Esophagus muscularis mucosa (tissue), 4 donors: ENCODE measurements at places on chromosomes 1 and 21. TPM values are rescaled to one million over a fixed set of nuclear protein-coding genes. Genes with fewer than 3 reads are reported as not detected.

GRCh38 chr1:155134880-155135414 lies 705 bp upstream of the SLC50A1 start:
- no peaks in the 10 kb centered on the region for H3K27me3 ChIP-seq
- peaks cover 75% of the 10 kb centered on the region for H3K4me1 ChIP-seq
- peak; percentile 96 for DNase-seq
- H3K4me3 ChIP-seq: peak overlapping the region; percentile 75
- peak overlapping the region; percentile 99 for H3K27ac ChIP-seq
- H3K36me3 ChIP-seq: peaks cover 16% of the 10 kb centered on the region

DNA sequence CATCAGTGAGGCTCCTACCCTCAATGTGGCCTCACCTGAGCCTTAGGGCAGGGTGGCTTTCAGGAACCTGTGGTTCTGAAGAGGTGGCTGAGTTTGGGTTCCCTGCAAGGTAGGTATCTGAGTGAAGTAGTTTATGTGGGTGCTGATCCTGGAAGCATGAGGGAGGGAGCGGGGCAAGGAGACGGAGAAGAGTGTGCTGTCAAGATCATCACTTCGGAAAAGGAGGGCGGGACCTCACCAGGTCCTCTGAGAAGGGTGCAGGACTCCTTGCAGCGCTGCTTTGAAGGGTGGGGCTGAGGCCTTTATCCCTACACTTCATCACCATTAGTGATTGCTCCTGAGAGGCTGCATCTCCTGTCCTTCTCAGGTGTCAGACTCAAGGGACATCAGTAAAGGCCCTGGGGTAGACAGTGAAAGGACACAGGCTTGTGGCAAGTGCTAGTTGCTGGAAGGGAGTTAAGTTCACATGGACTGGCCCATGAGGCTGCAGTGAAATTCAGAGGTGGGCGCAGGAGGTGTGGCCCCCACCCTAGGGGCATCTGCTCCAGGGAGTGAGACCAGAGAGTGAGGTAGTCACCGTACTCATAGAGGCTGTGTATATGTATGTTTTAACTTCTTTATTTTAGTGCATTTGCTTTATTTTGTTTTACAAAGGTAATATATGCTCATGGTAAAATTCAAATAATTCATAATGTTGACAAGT lies 57.3 kb upstream of the GALNT2 start:
- no peak overlapping the region for H3K27ac ChIP-seq
- DNase-seq: no peak
- H3K27me3 ChIP-seq: no peaks in the 10 kb centered on the region
- no peak overlapping the region for H3K4me3 ChIP-seq
- H3K4me1 ChIP-seq: no peaks in the 10 kb centered on the region

- H3K36me3 ChIP-seq: no peaks in the 10 kb centered on the region
- H3K4me3 ChIP-seq: no peak overlapping the region
- DNase-seq: no peak
- no peaks in the 10 kb centered on the region for H3K27me3 ChIP-seq
- H3K4me1 ChIP-seq: no peaks in the 10 kb centered on the region
Measured at GRCh38 chr1:202376247-202376646, 27.7 kb downstream of the PPP1R12B start.

DNA sequence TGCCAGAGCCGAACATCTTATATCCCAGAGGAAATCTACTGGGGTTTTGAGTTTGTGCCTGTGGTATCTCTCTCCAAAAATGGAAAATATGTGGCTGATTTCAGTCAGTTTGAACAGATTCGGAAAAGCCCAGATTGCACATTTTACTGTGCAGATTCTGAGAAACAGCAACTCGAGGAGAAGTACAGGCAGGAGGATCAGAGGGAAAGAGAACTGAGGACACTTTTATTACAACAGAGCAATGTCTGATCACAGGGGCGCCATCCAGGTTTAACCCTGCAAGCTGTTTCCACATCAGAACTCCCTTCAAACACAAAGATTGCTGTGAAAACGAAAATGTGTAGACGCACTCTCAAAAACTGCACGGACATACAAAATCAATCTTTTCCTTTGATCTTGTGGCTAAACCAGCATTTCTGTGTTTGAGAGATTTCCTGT lies 43.4 kb downstream of the KCNJ15 start:
- no peaks in the 10 kb centered on the region for H3K27me3 ChIP-seq
- H3K4me1 ChIP-seq: peaks cover 21% of the 10 kb centered on the region
- H3K4me3 ChIP-seq: no peak overlapping the region
- H3K36me3 ChIP-seq: no peaks in the 10 kb centered on the region
- no peak for DNase-seq
- H3K27ac ChIP-seq: no peak overlapping the region

DNA sequence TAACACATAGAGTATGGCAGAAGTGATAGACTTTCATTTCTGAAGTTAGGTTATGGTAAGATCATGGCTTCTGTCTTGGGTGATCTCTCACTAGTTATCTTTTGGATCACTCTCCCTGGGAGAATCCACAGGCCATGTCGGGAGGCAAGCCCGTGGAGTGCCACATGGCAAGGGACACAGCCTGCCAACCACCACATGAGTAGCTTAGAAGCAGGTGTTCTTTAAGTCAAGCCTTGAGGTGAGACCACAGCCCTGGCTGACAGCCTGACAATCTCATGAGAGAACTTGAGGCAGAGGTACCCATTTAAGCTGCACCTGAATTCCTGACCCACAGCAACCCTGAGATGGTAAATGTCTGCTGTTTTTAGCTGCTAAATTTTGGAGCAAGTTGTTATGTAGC lies 130.4 kb downstream of the KCNN3 start:
- no peak for DNase-seq
- no peak overlapping the region for H3K4me3 ChIP-seq
- no peaks in the 10 kb centered on the region for H3K36me3 ChIP-seq
- H3K27me3 ChIP-seq: no peaks in the 10 kb centered on the region
- no peak overlapping the region for H3K27ac ChIP-seq
- H3K4me1 ChIP-seq: peaks cover 23% of the 10 kb centered on the region

DNA sequence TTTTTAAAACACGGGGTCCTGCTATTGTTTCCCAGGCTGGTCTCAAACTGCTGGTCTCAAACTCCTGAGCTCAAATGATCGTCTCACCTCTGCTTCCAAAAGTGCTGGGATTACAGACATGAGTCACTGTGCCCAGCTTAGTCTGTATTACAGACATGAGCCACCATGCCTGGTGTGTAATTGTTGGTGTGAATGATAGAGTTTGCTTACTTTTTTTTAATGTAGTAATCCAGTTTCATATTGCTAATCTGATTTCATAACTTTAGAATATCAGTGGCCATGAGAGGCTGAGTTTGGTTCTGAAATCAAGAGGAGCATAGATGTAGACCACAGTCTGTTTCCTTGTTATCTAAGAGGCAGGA lies 3.4 kb downstream of the EPB41 start:
- no peak overlapping the region for H3K27ac ChIP-seq
- peaks cover 13% of the 10 kb centered on the region for H3K4me1 ChIP-seq
- H3K36me3 ChIP-seq: no peaks in the 10 kb centered on the region
- H3K27me3 ChIP-seq: no peaks in the 10 kb centered on the region
- DNase-seq: no peak

GRCh38 chr1:173717238-173717637 lies 2.5 kb downstream of the KLHL20 start:
- no peak overlapping the region for H3K27ac ChIP-seq
- no peaks in the 10 kb centered on the region for H3K27me3 ChIP-seq
- peaks cover 14% of the 10 kb centered on the region for H3K4me1 ChIP-seq
- no peak overlapping the region for H3K4me3 ChIP-seq
- H3K36me3 ChIP-seq: peaks cover 10% of the 10 kb centered on the region

GRCh38 chr1:151680391-151680790 lies 36.2 kb downstream of the CELF3 start:
- peaks cover 13% of the 10 kb centered on the region for H3K4me1 ChIP-seq
- H3K27me3 ChIP-seq: no peaks in the 10 kb centered on the region
- no peak overlapping the region for H3K4me3 ChIP-seq
- DNase-seq: no peak
- H3K36me3 ChIP-seq: peaks cover 43% of the 10 kb centered on the region

DNA sequence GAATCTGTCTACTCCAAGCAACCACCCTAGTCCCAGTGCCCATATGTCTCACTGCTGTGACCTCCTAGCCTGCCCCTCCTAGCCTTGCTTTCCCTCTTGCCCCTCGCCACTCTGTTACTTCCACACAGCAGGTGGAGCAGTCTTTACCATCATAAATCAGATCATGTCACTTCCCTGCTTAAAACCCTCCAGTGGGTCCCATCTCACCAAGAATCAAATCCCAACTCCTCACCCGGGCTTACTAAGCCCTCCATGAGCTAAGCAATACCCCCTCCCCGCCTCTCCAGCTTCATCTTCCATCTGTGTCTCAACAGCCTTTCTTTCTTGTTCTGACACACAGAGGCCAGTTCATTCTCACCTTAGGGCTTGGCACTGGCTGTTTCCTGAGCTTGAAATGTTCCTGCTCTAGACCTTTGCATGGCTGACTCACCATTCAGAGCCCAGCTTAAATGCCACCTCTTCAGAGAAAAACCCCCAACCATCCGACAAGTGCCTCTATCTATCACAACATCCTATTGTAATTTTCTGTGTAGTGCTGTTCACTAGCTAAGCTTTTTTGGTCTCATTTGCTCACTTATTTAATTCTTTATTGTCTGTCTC lies 22.3 kb downstream of the KNCN start:
- no peak overlapping the region for H3K27ac ChIP-seq
- DNase-seq: no peak
- H3K36me3 ChIP-seq: no peaks in the 10 kb centered on the region
- peaks cover 14% of the 10 kb centered on the region for H3K4me1 ChIP-seq

- DNase-seq: no peak
- H3K27me3 ChIP-seq: no peaks in the 10 kb centered on the region
- H3K4me1 ChIP-seq: peaks cover 30% of the 10 kb centered on the region
Measured at GRCh38 chr1:2136386-2137235, 58.0 kb downstream of the FAAP20 start.

TSSK3 gene
- total RNA-seq: 0.86 TPM

HNRNPCL2 gene
- total RNA-seq: not detected
